Progenitor cell of endocrine pancreas (in vitro differentiated cells): ENCODE measurements at places on chromosomes 6 and 20.

DNA sequence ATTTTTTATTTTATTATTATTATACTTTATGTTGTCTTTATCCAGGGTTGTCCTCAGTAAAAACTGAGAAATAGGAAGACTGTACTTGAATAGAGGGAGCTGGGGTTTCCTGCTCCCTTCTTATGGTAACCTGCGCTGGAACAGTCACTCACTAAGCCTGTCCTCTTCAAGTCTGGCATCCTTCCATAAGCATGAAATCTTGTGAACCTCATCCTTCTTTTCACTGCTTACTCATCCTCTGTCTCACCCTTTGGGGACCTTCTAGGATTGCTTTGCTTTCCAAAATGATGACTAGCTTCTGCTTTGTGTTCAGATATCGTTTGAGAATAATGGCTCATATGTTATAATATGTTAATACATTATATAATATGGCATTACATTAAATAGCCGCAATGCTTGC is 90.6 kb downstream of the C6orf118 start:
- DNase-seq = no peak

GRCh38 chr20:20732641-20733040 is 20.2 kb upstream of the RALGAPA2 start:
- DNase-seq = no peak

DNA sequence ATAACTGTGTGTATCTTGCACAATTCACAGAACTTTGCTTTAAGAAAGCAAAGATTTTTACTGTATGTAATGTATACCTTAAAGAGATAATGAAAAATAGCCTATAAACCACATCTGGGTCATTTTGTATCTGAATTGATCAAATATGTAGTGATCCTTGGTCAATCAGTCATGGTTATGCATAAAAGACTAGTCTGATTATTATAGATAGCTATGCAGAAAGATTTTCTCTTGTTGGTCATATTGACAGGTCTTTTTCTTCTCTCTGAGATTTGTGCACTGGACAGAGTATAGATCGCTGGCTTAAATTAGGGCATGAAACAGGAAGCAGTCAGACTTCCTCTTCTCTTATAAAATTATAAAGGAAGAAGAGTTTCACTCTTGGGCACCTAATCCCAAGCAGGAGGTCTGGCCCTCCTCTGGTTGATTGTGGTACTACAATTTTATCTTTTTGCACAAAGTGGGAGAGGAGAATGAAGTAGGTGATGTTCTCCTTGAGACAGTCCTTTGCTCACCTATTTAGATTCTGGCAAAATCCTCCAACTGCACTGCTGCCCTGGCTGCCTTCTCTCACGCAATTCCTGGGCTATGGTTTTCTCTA is 380.9 kb upstream of the RGS17 start:
- no peak for DNase-seq

- no peak for DNase-seq
Observed at GRCh38 chr20:2469991-2470422, 582 bp downstream of the SNRPB start.
